NCI-H526 (cell line): ENCODE measurements at places on chromosomes 6 and 20.

- no peak for DNase-seq
Observed at GRCh38 chr20:17560344-17561074, 9.4 kb upstream of the DSTN start.

DNA sequence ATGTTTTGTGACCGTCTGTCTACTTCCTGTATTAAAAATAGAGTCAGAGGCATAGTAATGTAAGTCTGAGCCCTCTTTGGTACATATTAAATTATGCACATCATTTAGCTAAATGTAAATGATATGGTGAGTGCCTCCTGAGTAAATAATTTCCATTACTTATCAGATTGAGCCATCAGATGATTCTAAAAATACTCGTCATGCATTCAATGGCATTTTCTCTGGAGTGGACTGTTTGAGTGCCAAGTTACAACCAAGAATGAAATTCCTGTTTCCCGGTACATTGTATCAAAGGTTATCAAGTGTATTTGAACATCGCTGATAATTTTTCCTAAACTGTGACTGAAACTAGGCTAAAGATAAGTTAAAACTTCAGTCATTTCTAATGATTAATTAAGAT is 81.0 kb downstream of the AKAP7 start:
- peak; percentile 22 for DNase-seq

GRCh38 chr20:11110535-11110934 is 436.7 kb upstream of the JAG1 start:
- DNase-seq, result no peak

DNA sequence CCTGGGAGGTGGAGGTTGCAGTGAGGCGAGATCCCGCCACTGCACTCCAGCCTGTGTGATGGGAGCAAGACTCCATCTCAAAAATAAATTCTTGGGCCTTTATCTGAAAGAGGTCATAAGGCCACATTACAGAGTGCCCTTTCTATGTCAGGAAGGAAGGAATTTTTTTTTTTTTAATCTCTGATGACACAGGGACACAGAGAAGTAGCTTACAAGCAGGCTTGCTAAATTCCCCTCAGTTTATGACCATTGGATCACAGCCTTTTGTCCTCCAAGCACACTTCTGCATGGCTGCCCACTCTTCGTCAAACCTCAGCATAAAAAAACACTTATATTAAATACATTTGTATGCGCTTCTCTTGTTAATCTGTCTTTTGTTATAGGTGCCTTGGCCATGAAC is 7.5 kb upstream of the IFNGR1 start:
- no peak for DNase-seq

DNA sequence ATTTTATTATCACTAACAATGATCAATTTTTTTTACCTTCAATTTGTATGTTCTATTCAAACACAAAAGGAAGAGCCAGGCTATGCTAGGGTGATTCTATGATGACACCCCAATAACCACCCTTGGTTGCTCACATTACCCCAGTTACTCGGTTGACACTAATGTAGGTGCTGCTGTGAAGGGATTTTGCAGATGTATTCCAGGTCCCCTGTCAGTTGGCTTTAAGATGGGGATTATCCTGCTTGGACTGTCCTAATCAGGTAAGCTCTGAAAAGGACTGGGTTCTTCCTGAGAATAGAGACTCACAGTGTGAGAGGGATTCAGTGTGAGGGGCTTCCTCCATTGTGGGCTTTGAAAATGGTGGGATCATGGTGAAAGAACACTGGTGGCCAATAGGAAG is 11.9 kb downstream of the HLA-A start:
- DNase-seq, result no peak

DNA sequence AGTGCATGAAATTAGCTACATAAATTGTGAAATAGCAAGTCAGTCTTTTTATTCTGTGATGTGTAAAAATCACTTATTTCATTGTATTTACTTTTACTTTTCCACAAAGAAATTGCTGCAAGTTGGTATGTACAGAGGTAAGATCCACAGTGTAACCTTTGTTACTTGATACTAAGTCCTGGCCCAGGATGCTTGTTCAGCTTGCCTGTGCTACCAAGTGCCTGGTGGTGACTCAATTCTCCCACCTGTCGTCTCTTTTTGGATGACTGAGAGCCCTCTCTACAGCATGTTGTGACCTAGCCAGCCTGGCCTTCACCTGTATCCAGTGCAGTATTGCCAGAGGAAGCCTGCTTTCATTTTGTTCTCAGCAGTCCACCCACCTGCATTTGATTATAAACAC is 54.9 kb downstream of the ANKRD6 start:
- DNase-seq, result no peak

GRCh38 chr6:155201461-155202226 is 62.2 kb upstream of the CLDN20 start:
- peak; percentile 41 for DNase-seq

GRCh38 chr20:20426655-20426907 is 58.7 kb downstream of the INSM1 start:
- no peak for DNase-seq

DNA sequence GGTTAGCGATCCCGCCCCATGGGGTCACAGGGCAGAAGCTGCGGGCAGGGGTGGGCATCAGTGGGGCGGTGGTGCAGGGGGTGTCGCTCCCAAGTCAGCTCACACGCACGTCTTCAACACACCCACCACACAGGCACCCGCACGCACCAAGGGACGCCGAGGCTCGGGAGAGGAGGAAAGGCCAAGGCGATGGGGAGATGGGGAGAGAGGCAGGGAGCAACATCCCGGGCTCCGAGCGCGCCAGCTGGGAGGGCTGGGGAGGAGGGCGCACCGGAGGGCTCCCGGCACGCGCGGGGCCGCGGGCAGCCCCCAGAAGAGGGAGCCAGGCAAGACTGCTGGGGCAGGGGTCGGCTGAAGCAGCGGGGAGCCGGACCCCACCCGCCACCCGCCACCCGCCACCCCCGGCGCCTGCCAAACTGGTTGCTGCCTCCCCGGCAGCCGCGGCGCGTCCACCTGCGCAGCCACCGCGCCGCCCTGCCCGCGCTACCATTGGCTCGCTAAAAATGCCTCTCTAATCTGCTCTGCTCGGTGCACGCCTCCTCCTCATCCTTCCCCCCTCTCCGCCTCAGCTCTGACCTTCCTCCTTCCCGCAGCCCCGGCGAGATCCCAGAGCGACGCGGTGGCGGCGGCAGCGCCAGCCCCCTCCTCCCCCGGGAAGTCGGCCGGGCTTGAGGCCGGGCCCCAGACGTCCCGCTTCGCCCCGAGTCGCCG is at the start of gene PACSIN1:
TSS of gene PACSIN1 (plus strand) at position 546 of the 711 bp plus-strand sequence. CDS start 60,230 bp downstream, outside the sequence.
- peak; percentile 61 for DNase-seq

DNA sequence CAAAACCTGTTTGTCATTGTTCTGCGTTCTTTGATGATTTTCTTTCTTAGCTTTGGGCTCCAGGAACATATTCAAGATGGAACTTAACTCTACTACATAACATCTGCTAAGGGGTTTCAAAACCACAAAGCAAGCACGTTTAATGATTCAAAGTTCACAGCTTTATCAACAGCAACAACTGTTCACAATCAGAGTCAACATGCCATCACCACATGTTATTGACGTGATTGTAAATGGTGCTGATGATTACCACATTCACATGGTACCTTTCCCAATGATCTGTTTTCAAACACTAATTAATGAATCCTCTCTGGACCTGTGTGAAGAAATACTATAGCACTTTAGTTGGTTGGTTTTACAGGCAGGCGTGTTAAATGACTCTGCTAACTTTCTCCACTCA is 180.6 kb upstream of the CEP162 start:
- DNase-seq, result no peak

DNA sequence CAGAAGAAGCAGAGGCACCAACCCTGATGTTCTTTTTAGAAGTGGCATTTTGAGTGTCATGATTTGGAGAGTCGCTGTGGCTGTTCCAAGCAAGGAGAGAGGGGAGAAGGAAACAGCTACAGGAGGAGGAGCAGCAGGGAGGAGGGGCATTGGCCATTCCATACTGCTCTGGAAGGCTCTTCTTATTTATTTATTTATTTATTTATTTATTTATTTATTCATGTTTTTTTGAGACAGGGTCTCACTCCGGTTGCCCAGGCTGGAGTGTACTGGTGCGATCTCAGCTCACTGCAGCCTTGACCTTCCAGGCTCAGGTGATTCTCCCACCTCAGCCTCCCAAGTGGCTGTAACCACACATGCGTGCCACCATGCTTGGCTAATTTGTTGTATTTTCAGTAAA is 178.3 kb upstream of the PROKR2 start:
- no peak for DNase-seq

- no peak for DNase-seq
Observed at GRCh38 chr6:119182216-119182803, 103.8 kb upstream of the FAM184A start.

- no peak for DNase-seq
Observed at GRCh38 chr6:79640146-79641111, 9.3 kb downstream of the SH3BGRL2 start.

DNA sequence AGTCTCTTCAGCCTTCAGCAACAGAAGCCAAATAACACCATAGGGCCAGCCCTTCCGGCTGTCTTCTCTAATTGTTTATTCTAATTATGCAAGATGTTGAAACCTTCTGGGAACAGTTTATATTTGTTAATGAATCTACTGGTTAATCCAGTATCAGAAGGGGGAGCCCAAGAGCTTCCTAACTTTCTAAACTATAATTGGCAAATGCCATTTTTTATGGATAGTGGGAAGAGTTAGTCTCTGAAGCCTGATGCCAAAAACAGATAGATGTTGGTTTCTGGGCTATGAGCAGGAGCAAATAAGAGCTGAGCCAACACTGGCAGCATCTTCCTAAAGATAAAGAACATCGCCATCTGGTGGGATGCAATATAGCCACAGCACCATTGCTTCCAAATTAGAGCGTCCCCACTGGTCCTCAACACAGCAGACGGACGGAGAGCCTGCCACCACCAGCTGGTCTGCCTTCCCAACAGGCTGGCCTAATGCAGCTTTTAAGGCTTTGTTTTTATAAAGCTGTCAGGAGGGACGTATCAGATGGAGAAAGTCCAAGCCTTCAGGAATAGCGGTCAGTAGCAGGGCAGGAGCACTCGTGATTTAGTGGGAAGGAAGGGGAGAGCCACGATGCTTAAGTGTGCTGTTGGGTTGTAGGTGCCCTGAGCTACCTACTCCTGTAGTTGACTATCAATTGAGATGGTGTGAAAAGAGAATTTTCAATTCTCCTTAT is 118.8 kb downstream of the RALGAPA2 start:
- DNase-seq, result peak; percentile 77

- DNase-seq, result no peak
Observed at GRCh38 chr20:18742841-18743240, 70.7 kb upstream of the SCP2D1 start.

GRCh38 chr6:116395647-116396046 is 24.9 kb downstream of the DSE start:
- no peak for DNase-seq

DNA sequence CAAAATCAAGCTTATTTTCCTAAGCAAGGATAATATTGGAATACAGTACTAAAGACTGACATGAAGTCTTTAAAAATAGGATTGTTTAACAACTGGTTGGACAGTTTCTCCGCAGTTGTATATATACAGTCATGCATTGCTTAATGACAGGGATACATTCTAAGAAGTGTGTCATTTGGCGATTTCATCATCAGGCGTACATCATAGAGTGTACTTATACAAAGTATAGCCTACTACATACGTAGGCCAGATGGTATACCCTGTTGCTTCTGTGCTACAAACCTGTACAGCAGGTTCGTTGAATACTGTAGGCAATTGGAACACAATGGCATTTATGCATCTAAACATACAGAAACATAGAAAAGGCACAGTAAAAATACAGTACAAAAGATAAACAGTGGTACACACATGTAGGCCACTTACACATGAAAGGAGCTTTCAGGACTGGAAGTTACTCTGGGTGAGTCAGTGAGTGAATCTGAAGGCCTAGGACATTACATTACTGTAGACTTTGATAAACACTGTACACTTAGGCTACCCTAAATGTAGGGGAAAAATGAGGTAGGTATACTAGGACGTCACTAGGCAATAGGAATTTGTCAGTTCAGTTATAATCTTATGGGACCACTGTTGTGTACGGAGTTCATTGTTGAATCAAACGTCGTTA is 20.1 kb downstream of the HECA start:
- DNase-seq, result no peak

- DNase-seq, result no peak
Observed at GRCh38 chr6:151004383-151005024, 139.0 kb downstream of the MTHFD1L start.

DNA sequence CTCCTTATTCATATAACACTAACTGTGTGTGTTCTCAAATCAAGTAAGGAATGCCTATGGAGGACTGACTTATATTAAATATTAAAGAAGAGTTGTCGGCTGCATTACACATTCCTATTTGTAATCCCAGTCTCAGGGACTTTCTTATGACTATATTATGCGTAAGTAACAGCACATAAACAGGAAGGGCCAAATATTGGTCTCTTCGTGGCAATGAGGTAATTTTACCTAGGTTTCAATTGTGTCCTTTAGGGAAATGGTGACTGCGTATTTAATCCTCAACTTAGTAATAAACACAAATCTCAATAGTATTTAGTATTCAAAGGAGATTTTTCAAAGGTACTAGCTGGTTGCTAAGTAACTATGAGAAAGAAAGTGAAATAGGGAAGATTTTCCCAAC is 22.8 kb upstream of the EPM2A start:
- DNase-seq, result no peak

DNA sequence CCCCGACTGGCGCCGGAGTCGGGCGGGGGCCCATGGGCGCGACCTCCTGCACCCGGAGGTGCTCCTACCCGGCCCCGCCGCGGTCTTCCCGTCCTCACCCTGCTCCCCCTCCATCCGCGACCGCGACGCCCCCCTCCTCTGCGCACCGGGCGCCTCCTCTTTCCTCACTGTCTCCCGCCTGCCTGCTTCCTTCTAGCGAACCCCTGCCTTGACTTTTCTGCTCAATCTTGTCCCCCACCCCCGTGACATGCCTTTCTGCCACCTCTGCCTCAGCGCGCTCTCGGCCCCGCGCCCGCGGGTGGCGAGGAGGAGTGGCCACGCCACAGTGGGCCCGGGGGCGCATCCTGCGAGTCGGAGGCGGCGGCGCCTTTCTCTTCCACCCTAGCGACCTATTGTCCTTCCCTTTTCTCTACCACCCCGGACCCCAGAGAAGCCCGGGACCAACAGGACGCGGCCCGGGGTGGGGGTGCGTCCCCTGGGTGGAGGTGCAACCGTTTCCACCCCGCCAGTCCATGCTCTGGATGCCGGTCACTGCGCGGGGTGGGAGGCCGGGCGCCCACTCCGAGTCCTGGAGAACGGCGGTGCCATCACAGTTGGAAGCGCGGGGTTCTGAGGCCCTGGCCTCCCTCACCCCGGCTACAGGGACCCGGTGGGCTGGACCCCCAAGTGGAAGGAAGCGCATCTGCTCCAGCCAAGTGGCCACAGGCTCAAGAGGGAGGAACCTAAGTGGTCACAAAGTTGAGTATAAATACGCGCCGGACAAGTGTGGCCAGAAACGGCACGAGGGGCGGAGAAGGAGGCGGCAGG is 2.0 kb downstream of the PDE10A start:
- DNase-seq, result no peak

GRCh38 chr6:112997421-112998085 is 650.4 kb downstream of the RFPL4B start:
- no peak for DNase-seq

DNA sequence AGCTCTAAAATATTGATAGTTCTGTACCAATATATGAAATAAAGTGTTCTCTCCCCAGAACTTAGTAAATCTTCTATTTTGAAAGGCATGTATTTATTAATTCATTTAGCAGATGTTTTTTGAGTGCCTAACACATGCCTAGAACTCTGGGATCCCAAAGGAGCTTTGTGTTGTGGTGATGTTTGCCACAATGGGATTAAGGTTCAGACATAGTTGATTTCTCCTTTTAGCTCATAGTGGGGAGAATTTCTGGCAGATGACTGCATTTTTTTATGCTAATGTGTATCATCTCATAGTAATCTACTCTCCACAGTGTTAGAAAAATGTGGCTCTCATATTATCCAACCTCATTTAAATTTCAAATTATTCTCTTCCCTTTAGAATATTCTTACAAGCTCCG is 21.7 kb downstream of the MYB start:
- DNase-seq, result no peak

- no peak for DNase-seq
Observed at GRCh38 chr20:43977962-43978361, 63.3 kb downstream of the TOX2 start.
